Mucosa of gallbladder (tissue), 1 donor: ENCODE measurements at places on chromosomes 12 and 14.

GRCh38 chr12:3266638-3267037 is 189.5 kb downstream of the TSPAN9 start:
- DNase-seq = no peak

DNA sequence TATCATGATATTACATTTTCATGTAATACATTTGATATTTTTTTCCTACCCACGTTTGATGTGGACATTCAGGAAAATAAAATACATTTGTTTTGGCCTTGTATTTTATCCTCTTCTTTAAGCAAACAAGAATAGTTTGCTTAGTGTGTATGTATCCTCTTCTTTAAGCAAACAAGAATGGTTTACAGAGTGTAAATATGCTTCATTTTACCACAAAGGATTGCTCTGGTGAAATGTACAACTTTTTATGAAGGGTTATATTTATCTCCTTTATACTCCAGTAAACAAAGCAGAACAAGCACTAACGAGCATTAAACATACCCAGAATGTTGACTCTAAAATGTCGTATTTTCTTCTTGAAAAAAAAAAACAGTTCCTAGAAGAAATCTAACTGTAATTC is 244.7 kb downstream of the KCNH5 start:
- DNase-seq = no peak

DNA sequence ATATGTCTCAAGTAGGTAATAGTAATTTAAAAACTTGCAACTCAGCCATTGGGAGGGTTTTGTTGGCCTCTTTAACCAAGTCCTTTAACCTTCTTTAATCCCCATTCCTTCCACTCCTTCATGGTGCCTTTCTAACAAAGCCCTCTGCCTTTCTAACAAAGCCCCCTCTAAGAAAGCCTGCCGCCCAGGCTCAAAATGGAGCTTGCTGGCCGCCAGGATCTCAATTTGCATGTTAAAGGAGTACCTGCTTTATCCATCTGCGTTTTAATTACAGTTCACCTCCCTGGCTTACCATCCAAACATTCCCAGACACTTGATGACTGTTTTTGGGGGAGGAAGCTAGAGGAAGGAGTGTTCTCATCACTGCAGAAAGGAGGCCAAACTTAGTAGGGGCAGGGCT is 183.4 kb downstream of the PTPN11 start:
- no peak for DNase-seq

DNA sequence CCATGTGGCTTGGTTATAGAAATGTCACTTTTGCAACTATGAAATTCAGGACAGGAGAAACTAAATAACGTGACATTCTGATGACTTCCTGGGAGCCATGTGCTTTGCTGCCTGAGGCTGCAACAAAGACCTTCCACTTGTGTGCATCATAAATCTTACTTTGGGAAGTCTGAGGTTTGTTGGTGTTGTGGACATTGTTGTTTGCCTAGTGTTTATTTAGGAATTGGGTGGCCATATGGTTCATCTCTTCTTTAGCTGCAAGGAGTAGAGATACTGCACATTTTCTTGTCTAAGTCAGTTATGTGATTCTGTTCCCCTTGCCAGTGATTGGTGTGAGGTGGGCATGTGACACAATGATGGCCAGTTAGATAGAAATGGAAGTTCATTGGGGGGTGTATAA is 167.3 kb upstream of the SSTR1 start:
- no peak for DNase-seq

DNA sequence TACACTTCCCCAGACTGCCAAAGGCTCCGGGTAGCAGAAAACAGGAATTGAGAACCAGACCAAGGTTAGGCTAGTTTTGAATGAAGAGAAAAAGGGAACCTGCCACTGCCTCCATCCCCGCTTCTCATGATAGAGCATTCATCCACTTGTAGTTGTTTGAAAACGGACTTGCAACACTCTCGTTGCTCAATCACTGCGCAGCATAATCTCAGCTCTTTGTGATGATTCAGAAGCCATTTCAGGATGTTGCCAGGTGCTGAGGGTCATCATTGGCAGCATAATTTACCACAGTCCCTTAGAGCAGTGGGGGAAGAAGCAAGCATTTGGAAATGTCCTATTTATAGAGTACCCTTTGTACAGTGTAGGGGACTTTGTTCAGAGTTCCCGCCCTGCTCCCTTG is 25.6 kb downstream of the KCNK13 start:
- DNase-seq = peak; percentile 34

- peak; percentile 42 for DNase-seq
Measured at GRCh38 chr14:77098529-77099353, 683 bp downstream of the CIPC start.

DNA sequence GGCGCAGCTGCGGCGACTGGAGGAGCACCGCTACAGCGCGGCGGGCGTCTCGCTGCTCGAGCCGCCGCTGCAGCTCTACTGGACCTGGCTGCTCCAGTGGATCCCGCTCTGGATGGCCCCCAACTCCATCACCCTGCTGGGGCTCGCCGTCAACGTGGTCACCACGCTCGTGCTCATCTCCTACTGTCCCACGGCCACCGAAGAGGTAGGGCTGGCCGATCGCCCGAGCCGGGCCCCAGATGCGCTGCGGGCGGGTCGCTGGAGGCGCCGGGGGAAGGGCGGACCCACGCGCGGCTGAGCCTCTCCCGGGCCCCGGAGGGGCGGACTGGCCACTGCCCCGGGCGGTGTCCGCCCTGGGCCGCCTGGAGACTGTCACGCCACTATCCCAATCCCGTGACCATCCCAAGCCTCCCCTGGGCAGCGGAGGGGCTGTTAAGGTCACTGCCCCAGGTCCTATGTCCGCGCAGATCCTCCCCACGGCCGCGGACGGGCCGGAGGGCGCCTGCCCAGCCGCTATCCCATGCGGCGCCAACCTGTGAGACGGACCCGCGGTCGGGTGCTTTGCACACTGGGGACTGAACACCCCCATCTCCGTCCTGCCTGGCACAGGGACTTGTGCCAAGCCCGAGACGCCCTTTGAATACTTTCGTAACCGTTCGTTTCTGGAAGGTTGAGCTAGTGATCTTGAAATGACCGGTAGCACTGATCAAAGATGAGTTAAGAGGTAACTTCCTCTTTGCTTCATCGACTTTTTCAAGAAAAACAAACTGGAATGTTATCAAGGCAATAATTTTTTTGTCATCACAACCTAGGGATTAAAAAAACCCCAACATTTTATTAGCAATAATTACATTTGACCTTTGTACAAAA is 725 bp downstream of the CHPT1 start:
- DNase-seq = peak; percentile 62

DNA sequence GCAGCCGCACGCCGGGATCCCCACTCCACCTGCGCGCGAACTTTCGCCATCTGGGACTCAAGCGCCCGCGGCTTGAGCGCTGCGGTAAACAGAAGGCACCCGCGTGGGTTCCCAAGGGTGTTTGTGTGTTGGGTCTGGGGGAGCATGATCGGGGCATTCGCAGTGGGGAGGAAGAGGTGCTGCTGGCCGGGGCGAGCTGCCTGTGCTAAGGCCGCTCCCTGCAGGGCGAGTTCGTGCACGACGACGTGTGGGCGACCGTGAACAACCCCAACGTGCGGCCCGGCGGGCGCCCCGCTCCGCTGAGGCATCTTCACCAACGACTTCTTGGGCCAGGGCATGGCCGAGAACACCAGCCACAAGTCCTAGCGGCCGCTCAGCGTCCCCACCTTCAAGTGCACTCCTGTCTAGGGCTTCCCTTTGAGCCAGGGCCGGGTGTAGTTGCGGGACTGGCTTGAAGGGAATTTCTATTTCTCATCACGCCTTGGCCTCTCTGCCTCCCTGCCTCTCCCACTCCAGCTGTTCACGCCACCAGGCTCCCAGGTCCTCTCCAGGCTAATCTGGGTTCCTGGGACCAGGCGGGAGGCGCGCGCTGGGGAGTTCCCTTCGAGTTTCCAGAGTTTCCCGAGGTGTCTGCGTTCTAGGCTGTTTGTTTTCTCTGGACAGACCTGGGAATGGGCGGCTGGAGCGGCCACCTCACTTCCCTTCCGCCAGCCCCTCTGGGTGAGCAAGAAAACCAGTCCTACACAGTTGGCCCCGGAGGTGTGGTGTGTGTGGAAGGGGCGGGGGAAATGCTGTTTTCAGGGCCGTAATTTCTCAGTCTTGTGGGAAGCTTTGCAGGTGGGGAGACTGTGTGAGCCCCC is 417.8 kb upstream of the TMTC1 start:
- no peak for DNase-seq

DNA sequence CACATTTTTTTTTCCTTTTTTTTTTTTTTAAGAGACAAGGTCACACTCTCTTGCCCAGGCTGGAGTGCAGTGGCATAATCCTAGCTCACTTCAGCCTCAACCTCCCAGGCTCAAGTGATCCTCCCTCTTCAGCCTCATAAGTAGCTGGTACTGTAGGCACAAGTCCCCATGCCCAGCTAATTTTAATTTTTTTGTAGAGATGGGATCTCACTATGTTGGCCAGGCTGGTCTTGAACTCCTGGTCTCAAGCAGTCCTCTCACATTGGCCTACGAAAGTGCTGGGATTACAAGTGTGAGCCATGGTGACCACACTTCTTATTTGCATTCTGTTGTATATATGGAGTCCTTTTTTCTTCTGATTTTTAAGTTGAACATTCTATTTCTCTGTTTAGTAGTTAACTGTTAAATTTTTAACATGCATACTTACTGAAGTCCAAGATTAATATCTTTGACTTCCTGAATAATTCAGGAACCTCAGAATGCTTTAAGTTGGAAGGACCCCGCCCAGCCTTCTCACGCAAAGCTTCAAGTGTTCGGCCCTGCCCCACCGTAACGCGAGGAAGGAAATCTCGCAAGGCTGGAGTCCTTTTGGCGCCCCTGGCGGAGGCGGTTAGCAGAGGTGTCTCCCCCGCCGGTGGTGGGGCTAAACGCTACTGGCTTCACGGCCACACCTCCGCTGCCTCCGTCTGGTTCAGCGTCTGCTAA is 21.6 kb downstream of the SPATS2 start:
- DNase-seq = peak; percentile 12

GRCh38 chr14:50602035-50602434 is 42.1 kb downstream of the ATL1 start:
- no peak for DNase-seq

- DNase-seq = no peak
Measured at GRCh38 chr14:95696741-95697140, 10.5 kb downstream of the TCL1B start.

DNA sequence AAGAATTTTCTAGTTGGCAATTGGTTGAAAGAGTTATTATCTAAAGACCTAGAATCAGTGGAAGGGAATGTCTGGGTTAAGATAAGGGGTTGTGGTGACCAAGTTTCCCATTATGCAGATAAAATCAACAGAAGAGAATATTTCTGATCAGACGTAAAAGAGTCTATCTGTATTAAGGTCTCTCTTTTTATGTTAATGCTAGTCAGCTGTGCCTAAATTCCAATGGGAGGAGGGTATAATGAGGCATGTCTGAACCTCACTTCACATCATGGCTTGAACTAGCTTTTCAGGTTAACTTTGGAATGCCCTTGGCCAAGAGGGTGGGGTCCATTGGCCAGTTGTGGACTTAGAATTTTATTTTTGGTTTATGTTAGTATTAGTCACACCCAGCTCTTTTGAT is 34.3 kb upstream of the CHST11 start:
- DNase-seq = no peak
